ENCODE measurements at places on chromosomes 16 and 17. TPM values are rescaled to one million over a fixed set of nuclear protein-coding genes. Genes with fewer than 3 reads are reported as not detected.

GRCh38 chr17:44207743-44208142 is 8.1 kb upstream of the ATXN7L3 start:
- H3K36me3 ChIP-seq: peaks cover 37% of the 10 kb centered on the region
- H3K27ac ChIP-seq: no peak overlapping the region
- no peak overlapping the region for H3K4me3 ChIP-seq

DNA sequence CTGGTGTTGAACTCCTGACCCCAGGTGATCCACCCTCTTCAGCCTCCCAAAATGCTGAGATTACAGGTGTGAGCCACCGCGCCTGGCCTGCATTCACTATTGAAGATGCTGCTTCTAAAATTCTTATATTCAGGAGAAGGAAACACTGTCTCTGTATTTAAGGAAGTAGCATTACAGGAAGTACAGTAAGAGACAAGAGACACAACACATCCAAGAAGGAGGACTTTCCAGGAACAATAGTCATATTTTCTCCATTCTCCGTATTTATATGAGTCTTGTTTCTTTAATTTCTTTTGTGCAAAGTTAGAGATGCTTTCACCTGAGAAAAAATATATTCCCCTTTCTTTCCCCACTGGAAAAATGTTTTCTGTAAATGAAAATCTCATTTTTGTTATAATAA is 18.3 kb upstream of the ABCA3 start:
- H3K4me1 ChIP-seq: no peaks in the 10 kb centered on the region
- no peaks in the 10 kb centered on the region for H3K36me3 ChIP-seq
- H3K4me3 ChIP-seq: no peak overlapping the region
- no peak overlapping the region for H3K27ac ChIP-seq
- no peaks in the 10 kb centered on the region for H3K27me3 ChIP-seq
- no peak for DNase-seq

The KRTAP1-4 gene
- total RNA-seq: not detected

- no peaks in the 10 kb centered on the region for H3K27me3 ChIP-seq
- no peak overlapping the region for H3K27ac ChIP-seq
- H3K4me3 ChIP-seq: no peak overlapping the region
- peak; percentile 55 for DNase-seq
- H3K36me3 ChIP-seq: no peaks in the 10 kb centered on the region
These were observed 28.4 kb downstream of the IRF8 start for GRCh38 chr16:85927371-85927770.

- H3K4me3 ChIP-seq: no peak overlapping the region
- no peak overlapping the region for H3K27ac ChIP-seq
- H3K27me3 ChIP-seq: no peaks in the 10 kb centered on the region
- no peaks in the 10 kb centered on the region for H3K36me3 ChIP-seq
- H3K4me1 ChIP-seq: no peaks in the 10 kb centered on the region
These were observed 37.2 kb downstream of the MAP2K6 start for GRCh38 chr17:69451416-69452394.

DNA sequence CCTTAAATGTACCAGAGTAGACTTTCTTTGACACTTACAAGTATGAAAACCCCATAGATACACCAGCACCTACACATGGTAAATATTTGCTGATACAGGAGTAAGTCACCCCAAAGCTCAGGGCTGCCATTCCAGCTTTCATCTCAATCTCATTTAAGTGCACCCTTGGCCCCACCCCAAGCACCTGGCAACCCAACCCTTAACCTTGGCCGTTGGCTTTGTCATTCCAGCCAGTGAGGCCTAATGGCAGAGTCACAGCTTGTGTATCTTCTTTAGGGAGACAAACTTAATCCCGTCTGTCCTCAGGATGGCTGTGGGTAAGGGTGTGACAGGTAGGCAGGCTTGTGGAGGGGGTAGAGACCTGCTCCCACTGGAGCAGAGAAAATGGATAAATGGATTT is 31.5 kb upstream of the TMEM220 start:
- no peak overlapping the region for H3K27ac ChIP-seq
- no peaks in the 10 kb centered on the region for H3K36me3 ChIP-seq
- no peaks in the 10 kb centered on the region for H3K4me1 ChIP-seq
- no peaks in the 10 kb centered on the region for H3K27me3 ChIP-seq
- no peak overlapping the region for H3K4me3 ChIP-seq
- DNase-seq: no peak

GRCh38 chr17:2684549-2684948 is 27.0 kb downstream of the CLUH start:
- H3K4me3 ChIP-seq: no peak overlapping the region
- H3K36me3 ChIP-seq: peaks cover 21% of the 10 kb centered on the region
- DNase-seq: no peak
- H3K4me1 ChIP-seq: no peaks in the 10 kb centered on the region
- H3K27ac ChIP-seq: no peak overlapping the region

The SEPTIN12 gene
- not detected for total RNA-seq

GRCh38 chr17:64736804-64737492 is 74.8 kb upstream of the SMURF2 start:
- H3K4me3 ChIP-seq: no peak overlapping the region
- no peaks in the 10 kb centered on the region for H3K27me3 ChIP-seq
- H3K36me3 ChIP-seq: no peaks in the 10 kb centered on the region
- peak; percentile 61 for DNase-seq
- H3K27ac ChIP-seq: no peak overlapping the region

The RAB26 gene
- 0.48 TPM for total RNA-seq

- no peak for DNase-seq
- peaks cover 13% of the 10 kb centered on the region for H3K4me1 ChIP-seq
- H3K36me3 ChIP-seq: no peaks in the 10 kb centered on the region
- peaks cover 88% of the 10 kb centered on the region for H3K27me3 ChIP-seq
These were observed 2.9 kb downstream of the OR1F1 start for GRCh38 chr16:3190949-3191353.
